ENCODE measurements at places on chromosomes 3 and 15. TPM values are rescaled to one million over a fixed set of nuclear protein-coding genes. Genes with fewer than 3 reads are reported as not detected.

TGM4 gene
- polyA plus RNA-seq, result not detected

ASTE1 gene
- polyA plus RNA-seq, result 4.4 TPM

GP5 gene
- not detected for polyA plus RNA-seq

BCL6 gene
- polyA plus RNA-seq, result 12.1 TPM

AP2M1 gene
- polyA plus RNA-seq, result 298 TPM

All from A549 (cell line).